ENCODE measurements at places on chromosomes 4 and X.

GRCh38 chr4:8171984-8172924, 13.6 kb upstream of the ABLIM2 start:
- no peak for DNase-seq

- DNase-seq: peak; percentile 11
Observed at GRCh38 chr4:7761720-7762119, 177.9 kb downstream of the AFAP1 start.

GRCh38 chr4:7818399-7818911, 121.2 kb downstream of the AFAP1 start:
- peak; percentile 57 for DNase-seq

DNA sequence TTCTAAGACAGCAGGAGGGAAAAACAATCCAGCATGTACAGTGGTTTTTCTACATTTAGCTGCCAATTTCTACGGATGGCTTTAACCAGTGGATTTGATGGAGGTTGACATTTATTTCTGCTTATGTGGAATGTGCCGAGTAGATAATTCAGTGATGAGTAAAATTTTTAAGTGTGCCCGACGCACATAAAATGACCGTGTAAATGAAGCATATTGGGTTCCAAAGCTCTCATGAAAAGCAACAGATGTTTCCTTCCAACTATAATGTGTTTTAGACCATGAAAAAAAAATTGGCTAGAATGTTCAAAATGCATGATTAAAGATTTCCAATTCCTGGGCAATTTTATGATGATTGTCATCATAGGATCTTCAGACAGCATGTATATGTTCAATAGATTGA, 14.1 kb downstream of the INPP4B start:
- DNase-seq: no peak

- DNase-seq: no peak
Observed at GRCh38 chr4:67198727-67199126, 346.6 kb downstream of the CENPC start.

- no peak for DNase-seq
Observed at GRCh38 chrX:19902110-19902509, 14.7 kb upstream of the SH3KBP1 start.

DNA sequence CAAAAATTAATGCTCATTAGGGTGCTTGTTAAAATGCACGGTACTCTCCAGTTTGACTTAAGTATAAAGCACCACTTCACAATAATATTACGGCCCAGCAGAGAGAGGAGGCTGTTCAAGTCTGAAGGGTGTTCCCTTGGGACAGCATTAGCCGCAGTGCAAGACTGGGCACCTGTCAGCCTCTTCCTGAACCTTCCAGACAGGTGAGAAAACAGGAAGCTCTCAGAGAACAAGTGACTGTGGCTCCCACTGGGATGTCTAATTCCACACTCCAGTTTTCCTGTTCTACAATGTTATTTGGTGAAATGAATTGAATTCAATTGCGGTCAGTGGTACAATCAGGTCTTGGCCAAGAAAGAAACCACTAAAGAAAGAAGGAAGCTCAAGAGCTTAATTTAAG, 414.4 kb downstream of the SMARCA1 start:
- peak; percentile 80 for DNase-seq

- DNase-seq: no peak
Observed at GRCh38 chrX:132367314-132367713, 121.5 kb downstream of the MBNL3 start.

GRCh38 chrX:46531442-46531841, 13.8 kb downstream of the ZNF674 start:
- no peak for DNase-seq

GRCh38 chr4:2289955-2290333, 28.0 kb upstream of the MXD4 start:
- DNase-seq: no peak

DNA sequence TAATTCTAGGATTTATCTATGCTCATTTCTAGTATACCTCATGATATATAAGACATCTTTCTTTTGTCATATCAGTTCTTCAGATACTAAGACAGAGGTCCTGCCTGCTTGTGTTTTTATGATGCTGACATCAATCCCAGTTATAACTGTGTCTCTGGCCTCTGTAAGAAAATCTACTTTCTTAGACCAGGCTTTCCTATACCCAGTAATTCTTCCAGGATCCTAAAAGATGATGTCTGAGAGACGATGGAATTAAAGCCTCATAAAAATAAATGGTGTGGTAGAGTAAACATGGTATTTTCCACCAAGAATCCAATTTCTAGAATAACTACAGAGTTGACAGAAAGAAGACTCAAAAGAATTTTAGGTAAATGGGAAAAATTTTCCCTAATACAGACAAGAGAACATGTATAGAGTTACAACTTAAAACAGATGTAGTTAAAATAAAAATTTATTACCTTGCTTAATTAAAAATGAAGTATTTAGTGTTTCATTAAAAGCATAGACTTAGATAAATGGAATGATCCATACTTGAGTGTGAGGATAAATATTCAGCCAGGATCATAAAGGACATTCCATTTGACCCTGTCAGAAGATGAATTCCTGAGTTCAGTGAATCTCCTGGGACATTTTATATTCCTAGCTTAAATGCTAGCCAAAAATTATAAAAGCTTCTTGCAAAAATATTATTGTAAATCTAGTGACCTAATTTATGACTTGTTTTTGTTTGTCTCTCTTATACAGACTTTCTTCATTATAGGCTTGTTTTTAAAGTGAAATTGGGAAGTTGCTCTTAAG, 137.4 kb downstream of the PDLIM5 start:
- DNase-seq: no peak

GRCh38 chrX:9379697-9380551, 84.9 kb upstream of the TBL1X start:
- peak; percentile 25 for DNase-seq

GRCh38 chr4:187665086-187665485, 330.5 kb upstream of the ZFP42 start:
- DNase-seq: no peak

DNA sequence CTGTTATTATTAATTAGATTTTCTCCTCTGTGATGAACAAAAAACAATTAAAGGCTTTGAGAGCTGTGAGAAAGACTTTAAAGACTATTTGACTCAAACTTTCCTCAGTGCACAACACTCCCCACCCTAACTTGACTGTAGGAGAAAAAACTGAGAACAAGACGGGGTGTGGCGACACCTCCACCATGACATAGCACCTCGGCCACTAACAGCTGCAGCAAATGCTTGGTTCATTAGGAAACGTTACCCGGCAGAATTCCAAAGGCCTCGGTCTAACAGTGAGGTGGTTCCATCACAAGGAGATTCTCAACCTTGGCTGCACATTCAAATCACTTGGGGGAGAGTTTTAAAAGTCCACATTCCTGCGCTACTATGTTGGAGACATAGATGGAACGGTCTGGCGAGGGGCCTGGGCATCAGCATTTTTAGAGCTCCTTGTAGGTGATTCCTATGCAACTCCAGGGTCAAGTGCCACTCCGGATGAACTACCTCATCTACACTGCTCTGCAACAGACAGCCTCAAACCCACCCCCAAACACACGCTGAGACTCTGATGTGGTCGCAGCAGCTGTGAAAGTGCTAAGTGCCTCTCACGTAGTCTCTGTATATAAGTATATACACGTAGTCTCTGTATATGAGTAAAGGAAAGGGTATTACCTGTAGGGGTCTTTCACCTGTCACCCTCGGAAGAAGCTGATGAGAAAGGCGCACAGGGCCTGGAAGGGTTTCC, 1.0 kb downstream of the FGFBP2 start:
- DNase-seq: no peak

- DNase-seq: no peak
Observed at GRCh38 chr4:59671037-59671436, 1529.1 kb upstream of the ADGRL3 start.

GRCh38 chr4:150938417-150938816, 76.7 kb downstream of the LRBA start:
- DNase-seq: no peak

DNA sequence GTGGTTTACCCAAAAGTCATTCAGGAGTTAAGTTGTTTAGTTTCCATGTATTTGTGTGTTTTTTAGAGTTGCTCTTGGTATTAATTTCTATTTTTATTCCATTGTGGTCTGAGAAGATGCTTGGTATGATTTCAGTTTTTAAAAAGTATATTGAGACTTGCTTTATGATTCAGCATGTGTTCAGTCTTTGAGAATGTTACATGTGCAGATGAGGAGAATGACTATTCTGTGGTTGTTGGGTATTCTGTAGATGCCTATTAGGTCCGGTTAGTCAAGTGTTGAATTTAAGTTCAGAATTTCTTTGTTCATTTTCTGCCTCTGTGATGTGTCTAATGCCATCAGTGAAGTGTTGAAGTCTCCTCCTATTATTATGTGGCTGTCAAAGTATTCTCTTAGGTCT, 249.4 kb downstream of the ARHGAP10 start:
- no peak for DNase-seq

- DNase-seq: no peak
Observed at GRCh38 chr4:6658597-6659075, 18.2 kb downstream of the MRFAP1 start.

GRCh38 chrX:106039920-106040319, 1.4 kb upstream of the SERPINA7 start:
- DNase-seq: no peak

GRCh38 chrX:111100191-111100590, 4.2 kb downstream of the PAK3 start:
- DNase-seq: no peak

GRCh38 chr4:32661229-32661628, 1941.1 kb downstream of the PCDH7 start:
- DNase-seq: no peak

DNA sequence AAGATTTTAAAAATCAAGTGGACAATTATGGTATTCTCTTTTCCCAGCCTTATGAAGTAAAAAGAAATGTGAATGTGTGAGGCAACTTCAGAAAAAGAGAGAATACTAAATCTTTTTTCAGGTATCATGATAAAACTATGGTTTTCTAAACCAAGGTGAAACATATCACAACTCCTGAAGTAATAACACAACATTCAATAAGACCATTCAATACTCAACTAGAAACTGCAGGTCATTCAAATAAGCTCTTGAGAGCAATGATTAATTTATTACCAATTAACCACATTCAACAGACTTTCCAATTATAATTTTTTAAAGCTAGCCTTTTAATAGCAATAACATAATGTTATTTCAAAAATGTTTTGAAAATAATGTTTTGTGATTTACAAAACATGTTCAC, 35.8 kb downstream of the SLC10A7 start:
- DNase-seq: no peak

DNA sequence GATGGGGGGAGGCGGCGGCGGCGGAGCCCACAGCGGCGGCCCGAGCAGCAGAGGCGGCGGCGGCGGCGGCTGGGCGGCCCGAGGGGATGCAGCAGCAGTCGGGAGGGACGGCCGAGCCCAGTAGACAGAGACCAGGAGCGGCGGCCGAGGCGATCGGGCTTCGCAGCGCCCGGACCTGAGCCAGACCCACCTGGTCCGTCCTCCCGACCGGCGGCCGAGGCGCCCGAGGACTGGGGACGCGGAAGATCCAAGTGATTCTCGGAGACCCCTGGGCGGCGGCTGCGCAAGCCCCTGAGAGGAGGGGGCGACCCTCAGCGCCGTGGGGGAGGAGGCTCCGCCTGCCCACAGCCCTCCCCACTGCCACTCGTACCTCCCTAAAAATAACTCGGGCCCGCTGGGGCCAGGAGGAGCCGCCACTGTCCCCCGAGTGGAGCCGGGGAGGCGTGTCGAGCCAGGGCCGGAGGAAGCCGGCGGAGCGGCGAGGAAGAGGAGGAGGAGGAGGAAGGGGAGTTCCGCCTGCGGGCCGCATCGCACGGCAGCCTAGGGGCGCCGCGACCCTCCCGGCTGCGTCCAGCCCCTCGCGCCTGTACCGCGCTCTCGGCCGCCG, 608 bp downstream of the RAPGEF2 start:
- DNase-seq: no peak

- DNase-seq: no peak
Observed at GRCh38 chrX:140477987-140478386, 26.9 kb downstream of the SOX3 start.

DNA sequence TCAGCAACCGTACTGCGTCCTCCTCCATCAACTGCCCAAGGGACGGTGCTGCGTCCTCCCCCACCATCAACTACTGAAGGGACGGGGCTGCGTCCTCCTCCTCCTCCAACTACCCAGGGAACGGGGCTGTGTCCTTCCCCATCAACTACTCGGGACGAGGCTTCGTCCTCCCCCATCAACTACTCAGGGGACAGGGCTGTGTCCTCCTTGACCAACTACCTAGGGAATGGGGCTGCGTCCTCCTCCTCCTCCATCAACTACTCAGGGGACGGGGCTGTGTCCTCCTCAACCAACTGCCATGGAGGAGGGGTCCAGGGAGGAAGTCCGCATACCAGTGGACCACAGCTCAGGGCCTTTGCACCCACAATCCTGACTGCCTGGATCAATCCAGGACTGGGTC, 24.4 kb downstream of the PPP2R3B start:
- DNase-seq: no peak

DNA sequence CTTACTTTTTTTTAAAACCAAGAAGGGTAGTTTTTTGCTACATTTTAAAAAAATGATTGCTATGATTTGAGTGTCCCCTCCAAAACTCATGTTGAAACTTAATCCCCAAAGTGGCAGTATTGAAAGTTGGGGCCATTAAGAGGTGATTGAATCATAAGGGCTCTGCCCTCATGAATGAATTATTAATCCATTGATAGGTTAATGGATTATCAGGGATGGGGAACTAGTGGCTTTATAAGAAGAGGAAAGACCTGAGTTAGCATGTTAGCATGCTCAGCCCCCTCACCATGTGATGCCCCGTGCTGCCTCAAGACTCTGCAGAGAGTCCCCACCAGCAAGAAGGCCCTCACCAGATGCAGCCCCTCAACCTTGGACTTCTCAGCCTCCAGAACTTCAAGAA, 31.0 kb downstream of the SMIM43 start:
- DNase-seq: no peak

DNA sequence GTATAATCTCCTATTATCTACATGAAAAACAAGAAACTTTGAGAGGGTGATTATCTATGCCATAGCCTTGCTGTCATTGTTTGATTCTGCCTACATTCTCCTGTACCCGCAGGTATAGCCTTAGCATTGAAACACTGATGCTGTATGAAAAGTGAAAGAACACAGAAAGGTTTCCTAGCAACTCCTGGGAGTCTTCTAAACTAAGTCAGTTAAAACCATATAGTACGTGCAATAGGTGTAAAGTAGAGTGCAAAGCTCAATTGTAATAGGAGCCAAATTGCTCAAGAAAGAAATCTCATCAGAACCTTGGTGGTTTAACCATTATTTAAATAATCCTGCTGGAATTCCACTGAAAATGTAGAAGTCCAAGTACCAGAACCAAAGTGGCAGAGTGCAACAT, 489.7 kb downstream of the PCDH10 start:
- DNase-seq: no peak

DNA sequence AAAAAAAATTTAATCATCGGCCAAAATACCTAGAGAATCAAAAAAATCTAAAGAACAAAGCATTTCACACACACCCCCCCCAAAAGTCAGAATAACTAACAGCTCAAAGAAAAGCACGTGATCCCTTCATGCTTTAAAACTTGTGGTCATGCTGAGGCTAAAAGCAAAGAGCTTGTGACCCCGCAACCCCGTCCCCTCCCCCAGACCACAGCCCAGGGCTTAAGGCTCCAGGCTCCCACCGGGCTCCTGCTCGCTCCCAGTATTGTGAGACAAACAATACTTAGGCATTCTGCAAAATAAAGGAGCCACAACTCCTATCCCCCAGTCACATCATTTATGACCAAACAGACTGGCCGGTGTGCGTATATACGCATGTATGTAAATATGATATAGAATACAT, 62.1 kb upstream of the CCDC160 start:
- DNase-seq: no peak

- DNase-seq: no peak
Observed at GRCh38 chr4:144360146-144360793, 219.8 kb upstream of the GYPA start.

All from NCI-H2029 (cell line).